ENCODE measurements at places on chromosomes 2 and 18.

DNA sequence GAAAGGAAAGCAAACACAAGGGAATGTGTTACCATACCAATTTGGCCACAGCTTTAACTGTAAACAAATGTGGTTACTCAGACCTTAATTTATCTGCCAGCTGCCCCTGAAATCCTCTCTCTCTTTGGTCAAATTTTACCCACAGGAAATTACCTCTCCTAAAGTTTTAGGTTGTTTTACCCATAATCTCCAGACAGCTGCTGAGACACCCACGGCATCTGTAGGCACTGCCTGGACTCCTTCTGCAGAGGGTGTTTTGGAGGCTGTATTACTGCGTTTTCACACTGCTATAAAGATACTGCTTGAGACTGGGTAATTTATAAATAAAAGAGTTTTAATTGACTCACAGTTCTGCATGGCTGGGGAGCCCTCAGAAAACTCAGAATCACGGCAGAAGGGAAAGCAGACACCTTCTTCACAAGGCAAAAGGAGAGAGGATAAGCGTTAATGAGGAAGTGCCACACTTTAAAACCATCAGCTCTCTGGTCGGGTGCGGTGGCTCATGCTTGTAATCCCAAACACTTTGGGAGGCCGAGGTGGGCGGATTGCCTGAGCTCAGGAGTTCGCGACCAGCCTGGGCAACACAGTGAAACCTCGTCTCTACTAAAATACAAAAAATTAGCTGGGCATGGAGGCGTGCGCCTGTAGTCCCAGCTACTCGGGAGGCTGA lies 677.5 kb upstream of the FSHR start:
- no peak for DNase-seq

DNA sequence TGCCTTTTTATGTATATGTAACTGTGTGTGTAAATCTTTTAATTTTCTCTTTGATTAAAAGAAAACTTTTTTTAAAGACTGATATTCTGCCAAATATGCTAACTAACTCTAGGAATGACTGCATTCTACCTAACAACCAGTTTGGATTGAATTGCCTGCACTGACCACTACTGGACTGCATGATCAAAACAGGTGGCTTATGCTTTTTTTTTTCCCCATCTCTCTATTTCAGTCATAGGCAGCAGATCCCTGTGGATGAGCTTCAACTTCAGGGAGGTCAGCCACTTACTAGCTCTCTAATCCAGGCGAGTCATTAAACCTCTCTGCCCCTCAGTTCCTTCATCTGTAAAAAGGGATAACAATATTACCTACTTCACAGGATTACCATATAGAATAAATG lies 138.6 kb upstream of the SERTAD2 start:
- no peak for DNase-seq

DNA sequence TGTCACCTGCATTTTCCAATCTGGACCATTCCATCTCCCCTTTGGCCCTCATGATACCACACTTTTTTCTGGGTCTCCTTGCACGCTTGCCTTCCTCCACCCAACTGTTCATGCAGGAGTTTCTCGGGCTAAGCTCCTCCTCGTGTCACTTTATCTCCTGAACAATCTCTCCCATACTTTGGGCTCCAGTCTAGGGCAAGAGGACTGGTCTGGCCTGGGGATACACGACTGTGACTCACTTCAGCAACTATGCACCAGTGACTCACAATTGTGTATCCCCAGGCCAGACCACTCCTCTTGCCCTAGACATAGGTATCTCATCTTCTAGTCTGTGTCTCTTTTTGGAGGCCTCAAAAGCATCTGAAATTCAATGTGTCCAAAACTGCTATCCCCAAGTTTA lies 149.4 kb upstream of the PTPRM start:
- no peak for DNase-seq

- DNase-seq: no peak
These were observed 246.0 kb downstream of the PARD3B start for GRCh38 chr2:204791230-204791629.

DNA sequence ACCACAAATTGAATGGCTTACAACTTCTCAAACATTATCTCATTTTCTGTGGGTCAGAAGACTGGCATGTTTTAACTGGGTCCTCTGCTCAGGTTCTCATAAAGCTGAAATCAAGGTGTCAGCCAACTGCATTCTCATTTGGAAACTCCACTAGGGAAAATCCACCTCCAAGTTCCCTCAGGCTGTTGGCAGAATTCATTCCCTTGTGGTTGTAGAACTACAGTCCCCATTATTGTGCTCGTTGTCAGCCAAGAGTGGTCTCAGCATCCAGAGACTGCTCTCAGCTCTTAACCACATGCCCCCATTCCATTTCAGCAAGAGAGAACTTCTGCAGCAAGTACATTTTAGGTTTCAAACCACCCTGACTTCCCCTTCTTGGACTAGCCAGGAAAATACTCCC lies 12.2 kb downstream of the NOL4 start:
- DNase-seq: no peak

DNA sequence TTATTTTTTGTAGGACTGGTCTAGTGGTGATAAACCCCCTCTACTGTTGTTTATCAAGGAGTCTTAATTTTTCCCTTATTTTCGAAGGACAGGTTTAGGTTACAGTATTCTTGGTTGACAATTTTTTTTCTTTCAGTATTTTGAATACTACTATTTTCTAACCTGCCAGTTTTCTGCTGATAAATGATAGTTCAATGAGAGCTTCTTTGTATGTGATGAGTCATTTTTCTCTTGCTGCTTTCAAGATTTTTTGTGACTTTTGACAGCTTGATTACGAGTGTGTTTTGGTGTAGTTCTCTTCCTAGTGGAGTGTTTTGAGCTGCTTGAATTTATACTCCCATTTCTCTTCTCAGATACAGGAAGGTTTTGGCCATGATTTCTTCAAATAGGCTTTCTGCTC lies 77.5 kb downstream of the ACSL3 start:
- DNase-seq: no peak

DNA sequence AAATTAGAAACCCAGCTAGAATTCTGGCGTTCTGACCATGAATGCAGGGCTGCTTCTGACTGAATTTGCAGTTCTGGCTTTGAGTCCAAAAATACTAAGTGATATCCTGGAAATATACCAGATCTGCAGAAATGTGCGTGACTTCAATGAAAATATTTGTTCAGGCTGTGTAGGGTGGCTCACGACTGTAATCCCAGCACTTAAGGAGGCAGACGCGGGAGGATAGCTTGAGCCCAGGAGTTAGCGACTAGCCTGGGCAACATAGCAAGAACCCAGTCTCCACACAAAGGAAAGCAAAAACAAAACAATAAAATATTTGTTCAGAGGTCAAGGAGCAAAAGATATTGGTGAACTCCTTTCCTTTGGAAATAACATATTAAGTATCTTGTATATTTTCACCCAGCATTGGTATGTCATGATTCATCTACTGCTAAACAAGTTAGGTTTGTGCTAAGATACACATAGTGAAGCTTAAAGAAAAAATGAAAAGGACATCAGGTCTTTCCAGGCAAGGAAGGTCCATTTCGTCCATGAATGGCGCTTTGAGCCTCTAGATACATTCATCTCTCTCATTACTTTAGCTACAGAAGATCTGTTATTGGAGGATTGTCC lies 239.2 kb downstream of the CMPK2 start:
- DNase-seq: no peak

All from renal pelvis (tissue), 12 donors.